ENCODE measurements at places on chromosomes 5 and 9.

GRCh38 chr5:775961-776861 lies 8.3 kb downstream of the ZDHHC11B start:
- no peak for DNase-seq

GRCh38 chr5:65076251-65076869 lies 307.6 kb downstream of the CWC27 start:
- peak; percentile 46 for DNase-seq

GRCh38 chr9:136902259-136902821 lies 16.0 kb downstream of the TRAF2 start:
- peak; percentile 24 for DNase-seq

- no peak for DNase-seq
Observed at GRCh38 chr5:178454303-178454702, 135.9 kb downstream of the COL23A1 start.

DNA sequence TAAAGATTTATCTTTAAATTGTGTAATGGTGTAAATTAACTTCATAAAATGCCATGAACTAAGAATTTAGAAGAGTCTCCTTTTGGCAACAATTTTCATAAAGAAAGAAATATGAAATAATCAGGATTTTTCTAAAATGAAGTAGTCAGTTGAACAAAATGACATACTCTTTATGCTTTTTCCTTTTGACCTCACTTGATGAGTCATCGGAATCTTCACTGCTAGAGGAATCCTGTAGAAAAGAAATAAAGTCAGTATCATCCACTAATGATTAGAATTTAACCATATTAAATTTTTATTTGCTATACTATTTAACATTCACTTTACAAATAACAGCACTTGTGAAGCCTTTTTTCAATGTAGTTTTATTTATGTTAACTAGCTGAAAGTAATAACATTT lies 26.1 kb downstream of the CHD1 start:
- no peak for DNase-seq

DNA sequence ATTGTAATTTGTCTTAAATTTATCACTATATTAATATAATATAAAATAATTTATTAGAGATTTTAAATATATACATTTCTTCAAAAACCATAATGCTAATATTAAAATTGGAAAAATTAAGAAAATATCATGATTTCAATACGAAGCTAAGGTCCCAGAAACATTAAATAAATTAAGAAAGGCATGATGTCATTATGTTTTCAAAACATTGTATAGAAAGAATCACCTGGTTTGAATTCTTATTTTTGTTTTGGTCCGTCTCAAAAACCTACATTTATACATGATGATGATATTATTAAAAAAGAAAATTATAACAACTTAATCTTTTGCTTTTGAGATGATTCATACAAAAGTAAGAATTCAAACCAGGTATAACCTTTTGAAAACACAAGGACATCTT lies 8.2 kb upstream of the EDIL3 start:
- no peak for DNase-seq

DNA sequence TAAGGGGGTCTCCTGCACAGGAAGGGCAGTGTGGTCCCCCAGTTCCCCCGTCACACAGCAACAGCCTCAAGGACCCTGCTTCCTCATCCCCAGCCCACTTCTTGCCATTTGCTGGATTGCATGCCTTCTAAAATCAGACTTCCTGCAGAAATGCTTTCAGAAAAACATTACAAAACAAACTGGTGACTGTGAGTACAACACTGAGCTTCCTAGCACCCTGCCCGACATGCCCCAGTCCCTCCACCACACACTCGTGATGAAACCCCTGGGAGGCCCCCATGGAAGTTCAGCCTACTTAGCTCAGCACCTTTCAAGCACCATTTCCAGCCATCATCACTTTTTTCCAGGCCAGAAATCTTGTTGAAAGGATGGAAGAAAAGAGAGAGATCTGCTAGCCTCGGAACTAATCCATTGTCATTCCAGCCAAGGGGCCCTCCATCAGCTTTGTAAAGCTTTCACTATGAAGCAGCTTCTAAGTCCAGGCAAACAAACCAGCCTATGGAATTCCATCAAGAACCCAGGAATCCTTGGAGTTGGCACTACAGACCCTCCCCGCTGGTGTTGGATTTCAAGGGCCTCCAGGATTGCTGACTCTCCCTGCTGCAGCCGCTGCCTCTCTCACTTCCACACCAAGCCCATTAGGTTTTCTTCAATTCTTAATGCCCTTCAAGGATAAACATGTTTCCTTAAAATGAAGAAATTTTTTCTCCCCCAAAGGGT lies 114.6 kb downstream of the C5orf15 start:
- no peak for DNase-seq

GRCh38 chr5:33711094-33711679 lies 180.6 kb downstream of the ADAMTS12 start:
- DNase-seq, result no peak

GRCh38 chr5:94595281-94595840 lies 23.0 kb downstream of the KIAA0825 start:
- DNase-seq, result no peak
